H4 (cell line): ENCODE measurements at places on chromosomes 4 and X.

GRCh38 chrX:40035726-40036125, 62.0 kb downstream of the BCOR start:
- DNase-seq: no peak

- DNase-seq: no peak
Observed at GRCh38 chr4:82320351-82320750, 53.4 kb downstream of the HNRNPD start.

GRCh38 chr4:21454831-21455230, 493.7 kb downstream of the KCNIP4 start:
- DNase-seq: no peak

GRCh38 chr4:118729287-118730286, 44.4 kb downstream of the METTL14 start:
- no peak for DNase-seq

GRCh38 chrX:7828594-7828993, 14.4 kb upstream of the VCX start:
- peak; percentile 5 for DNase-seq

- DNase-seq: no peak
Observed at GRCh38 chrX:1023676-1024075, 188.8 kb downstream of the CRLF2 start.

DNA sequence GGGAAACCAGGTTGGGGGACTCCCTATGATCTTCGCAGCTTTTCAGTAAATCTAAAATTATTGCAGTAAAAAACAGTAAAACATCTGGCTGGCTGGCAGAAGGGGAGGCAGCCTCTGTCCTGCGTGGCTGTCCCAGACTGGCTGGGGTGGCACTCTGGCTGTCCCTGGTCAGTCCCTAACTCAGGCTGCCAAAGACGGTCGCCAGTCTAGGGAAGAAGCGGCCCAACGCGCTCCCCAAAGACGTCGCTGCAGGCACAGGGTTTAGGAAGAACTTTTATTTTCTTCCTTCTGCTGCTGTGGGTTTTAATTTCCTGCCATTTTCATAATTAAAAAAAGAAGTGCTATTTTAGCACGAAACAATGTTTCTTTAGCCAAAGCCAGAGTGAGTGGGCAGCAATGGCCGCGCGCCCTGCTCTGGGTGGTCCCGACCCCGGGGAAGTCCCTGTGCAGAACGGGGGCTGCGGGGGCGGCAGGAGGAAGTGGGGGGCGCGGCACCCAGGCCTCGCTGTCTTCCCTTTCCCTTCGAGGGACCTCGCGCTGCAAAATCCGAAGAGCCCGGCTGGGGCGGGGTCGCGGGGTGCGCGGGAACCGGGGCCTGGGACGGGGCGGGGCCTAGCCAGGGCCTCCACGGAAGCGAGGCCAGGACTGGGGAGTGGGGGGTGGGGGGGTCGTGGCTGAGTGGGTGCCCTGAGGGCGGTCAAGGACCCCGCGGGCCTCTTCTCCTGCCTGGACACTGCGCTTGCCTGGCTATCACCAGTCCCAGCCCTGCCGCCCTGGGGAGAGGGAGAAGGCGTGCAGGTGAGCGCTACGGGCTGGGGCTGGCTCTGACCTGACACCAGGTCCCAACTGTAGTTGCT, 6.3 kb upstream of the LETM1 start:
- no peak for DNase-seq

GRCh38 chr4:128688033-128688721, 121.3 kb upstream of the JADE1 start:
- DNase-seq: no peak

DNA sequence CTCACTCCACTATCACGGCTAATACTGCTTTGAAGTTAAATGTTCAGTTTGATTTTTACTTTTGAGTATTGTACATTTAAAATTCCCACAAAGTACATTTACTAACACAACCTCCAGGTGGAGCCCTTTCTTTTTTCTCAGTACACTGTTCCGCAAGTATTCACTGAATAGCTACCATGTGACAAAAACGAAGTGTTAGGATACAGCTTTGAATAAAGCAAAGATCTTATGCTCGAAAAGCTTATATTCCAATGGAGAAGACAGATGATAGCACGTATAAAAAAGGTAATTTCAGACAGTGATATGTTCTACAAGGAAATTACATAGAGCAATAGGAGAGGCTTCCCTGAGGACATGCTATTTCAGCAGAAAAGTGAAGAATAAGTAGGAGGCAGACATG, 60.7 kb upstream of the ABCG2 start:
- peak; percentile 40 for DNase-seq

GRCh38 chr4:178165951-178166308, 723.7 kb upstream of the AGA start:
- no peak for DNase-seq

- no peak for DNase-seq
Observed at GRCh38 chrX:64198036-64198435, 7.5 kb downstream of the AMER1 start.

DNA sequence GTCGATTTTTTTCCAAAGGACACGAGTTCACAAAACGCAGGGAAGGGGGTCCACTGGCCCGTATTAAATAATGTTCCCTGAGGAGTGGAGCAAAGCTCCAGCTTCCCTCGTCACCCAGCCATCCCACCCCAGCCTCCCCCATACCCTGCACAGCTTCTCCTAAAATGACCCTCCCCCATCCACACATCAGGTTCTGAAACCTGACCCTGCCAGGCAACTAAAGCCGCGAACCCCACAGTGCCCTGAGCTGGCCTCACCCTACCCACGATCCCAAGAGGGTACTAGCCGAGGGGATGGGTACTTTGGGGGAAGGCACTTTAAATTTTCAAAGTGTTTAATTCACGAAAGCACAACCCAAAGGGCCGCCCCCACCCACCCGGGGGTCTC, 634 bp downstream of the APOO start:
- DNase-seq: no peak

DNA sequence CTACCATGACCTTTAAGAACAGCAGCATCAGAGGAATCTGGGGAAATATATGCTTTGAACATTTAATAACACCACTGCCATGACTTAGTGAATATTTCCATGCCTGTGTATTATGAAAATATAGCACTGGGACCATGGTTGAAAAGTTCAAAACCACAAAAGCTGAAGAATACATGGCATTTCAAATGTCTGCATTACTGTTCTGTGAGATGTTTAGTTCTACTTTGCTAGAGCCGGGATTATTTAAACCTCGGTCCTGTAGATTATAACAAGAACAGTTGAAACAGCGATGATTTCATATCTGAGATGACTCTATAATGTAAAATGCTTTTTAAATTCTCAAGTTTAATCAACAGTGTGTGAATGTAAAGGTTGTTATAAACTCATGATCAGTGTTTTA, 126.7 kb upstream of the AGA start:
- DNase-seq: no peak

DNA sequence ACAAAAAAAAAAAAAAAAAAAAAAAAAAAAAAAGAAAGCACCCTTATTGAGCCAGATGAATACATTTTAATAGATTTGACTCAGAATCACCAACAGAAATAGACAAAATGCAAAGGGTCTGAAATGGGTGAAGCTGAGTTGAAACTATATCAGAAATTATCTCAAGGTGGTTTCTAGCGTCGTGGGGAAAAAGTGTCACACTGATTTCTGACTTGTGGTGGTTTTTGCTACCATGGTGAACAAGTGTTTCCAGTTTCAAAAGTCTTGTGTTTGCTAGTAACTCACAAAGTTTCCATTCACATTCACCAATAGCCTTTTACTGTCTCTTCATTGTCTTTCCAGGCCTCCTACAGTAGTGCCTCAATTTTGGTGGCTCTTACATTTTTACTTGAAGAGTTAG, 135.5 kb downstream of the ARHGAP24 start:
- DNase-seq: no peak

GRCh38 chrX:13055486-13055885, 11.1 kb upstream of the FAM9C start:
- DNase-seq: no peak

- no peak for DNase-seq
Observed at GRCh38 chrX:29690061-29690460, 525.3 kb upstream of the MAGEB2 start.

DNA sequence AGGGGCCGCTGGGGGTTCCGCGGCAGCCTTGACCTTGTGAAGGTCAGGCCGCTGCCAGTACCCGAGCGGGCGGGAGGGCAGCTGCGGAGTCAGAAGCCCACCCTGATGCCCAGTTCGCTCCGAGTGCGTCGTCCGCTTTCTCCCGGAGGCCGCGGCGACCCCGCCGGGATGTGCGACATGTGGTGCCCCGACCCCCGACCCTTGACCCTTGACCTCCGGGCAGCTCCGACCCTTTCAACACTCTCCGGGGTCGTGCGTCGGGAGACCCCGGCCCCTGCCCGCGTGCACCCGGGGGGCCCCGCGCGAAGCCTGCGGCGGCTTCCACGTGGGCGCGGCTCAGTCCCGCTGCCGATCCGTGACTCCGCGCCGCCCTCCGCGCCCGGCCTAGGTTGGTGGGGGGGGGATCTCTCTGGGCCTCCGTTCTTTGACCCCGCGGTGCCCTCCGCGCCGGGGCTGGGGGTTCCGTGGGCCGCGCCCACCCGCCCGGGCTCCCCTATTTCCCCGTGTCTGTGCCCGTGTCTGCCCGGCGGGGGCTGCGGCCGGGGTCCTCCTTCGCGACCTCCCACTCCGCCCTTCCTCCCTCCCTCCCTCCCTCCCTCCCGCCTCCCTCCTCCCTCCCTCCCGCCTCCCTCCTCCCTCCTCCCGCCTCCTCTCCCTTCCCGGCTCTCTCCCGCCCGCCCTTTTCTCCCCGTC, 609 bp upstream of the SLC25A6 start:
- peak; percentile 70 for DNase-seq

DNA sequence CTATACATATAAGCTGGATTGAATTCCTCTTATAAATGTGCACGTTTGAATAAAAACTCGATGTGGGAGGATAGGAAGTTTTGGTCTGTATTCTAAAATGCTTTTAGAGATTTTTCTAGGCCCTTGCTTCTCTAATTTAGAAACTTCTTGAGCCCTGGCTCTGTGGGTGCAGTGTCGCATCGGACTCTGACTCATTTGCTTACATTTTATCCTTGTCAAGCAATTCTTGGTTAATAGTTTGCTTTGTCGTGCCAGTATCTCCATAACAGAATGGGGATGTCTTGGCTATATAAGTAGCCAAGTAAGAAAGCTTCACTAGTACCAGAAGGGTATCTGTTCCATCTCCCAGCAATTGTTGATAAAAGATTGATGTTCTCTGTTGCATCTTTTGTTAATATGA, 10.7 kb downstream of the SGMS2 start:
- peak; percentile 29 for DNase-seq

GRCh38 chr4:5976921-5977320, 41.3 kb downstream of the C4orf50 start:
- no peak for DNase-seq

- DNase-seq: no peak
Observed at GRCh38 chr4:59120287-59120814, 2010.2 kb upstream of the IGFBP7 start.

DNA sequence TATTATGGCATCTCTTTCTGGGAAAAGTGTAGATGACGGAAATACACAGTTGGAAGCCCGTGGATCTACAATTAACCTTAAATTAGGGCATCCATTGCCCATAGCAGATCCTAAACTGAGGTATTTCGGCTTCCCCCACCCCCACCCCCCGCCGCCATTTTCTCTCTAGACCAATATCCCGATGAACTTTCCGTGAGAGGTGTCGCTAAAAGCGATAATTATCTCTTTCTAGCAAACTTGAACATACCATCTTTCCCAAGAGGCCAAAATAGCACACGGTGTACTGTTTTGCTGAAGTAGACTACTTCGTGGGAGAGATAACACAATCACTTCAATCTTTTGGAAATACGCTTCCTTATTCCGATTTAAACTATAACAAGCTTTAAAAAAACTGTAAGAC, 554 bp downstream of the KLHL15 start:
- no peak for DNase-seq

- no peak for DNase-seq
Observed at GRCh38 chrX:47091149-47091775, 13.0 kb downstream of the RGN start.

DNA sequence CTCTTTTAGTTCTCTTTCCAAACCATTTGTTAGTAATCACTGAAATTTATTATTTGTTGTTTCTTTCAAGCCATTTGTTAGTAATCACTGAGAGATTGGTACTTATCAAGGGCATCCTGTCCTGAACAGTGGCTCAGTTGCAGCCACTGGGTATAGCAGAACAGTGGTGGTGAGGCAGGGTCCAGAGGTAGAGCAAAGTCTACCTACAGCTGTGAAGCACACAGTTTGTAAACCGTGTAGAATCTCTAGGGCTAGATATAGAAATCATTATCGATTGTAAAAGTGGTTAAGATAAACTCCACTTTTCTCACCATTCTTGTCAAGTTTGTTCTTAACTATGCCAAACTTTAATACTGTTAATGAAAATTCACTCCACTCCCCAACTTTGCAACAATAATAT, 4.1 kb downstream of the JADE3 start:
- no peak for DNase-seq

- no peak for DNase-seq
Observed at GRCh38 chr4:150178161-150178560, 99.9 kb downstream of the DCLK2 start.

- DNase-seq: no peak
Observed at GRCh38 chr4:157121401-157121800, 45.5 kb downstream of the GLRB start.

DNA sequence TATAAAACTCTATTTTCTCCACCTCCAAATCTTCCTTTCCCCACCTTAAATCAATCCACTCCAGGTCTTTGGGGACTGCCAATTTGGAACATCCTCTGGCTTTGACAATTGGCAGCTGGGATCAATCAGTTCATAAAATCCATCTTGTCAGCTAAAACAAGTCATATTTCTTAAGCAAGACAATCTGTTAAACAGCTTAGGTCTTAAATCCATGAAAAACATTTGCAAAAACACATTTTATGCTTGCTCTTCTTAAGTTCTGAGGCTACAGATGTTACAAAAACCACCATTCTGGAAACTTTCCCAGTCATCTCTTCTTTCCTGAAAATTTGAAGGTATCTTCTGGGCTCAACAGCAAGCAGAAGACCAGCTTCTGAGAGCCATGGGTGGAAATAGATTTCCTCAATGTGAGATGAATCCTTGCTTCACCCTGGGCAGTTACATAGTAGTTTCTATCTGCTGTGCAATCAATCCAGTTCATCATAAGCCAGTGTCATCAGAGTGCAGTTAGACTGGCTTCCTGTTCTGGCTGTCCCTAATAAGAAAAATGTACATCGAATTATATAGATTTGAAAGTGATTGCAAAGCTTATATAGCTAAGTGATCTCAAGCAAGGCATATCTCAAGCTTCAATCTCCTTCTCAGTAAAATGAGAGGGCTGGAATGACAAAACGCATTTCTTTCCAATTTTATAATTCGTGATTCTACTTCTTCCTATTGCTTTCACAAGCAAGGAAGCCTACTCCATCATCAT, 402.7 kb upstream of the INTU start:
- DNase-seq: no peak

- DNase-seq: no peak
Observed at GRCh38 chr4:25370242-25370641, 6.8 kb upstream of the ANAPC4 start.

GRCh38 chr4:138275963-138276621, 33.9 kb upstream of the SLC7A11 start:
- DNase-seq: peak; percentile 39
